Stimulated activated CD4-positive, alpha-beta T cell treated with anti-CD3 and anti-CD28 coated beads, Interleukin-15, amount 100 ng/mL, for 48 hours (primary cell): ENCODE measurements at places on chromosomes 4 and X.

DNA sequence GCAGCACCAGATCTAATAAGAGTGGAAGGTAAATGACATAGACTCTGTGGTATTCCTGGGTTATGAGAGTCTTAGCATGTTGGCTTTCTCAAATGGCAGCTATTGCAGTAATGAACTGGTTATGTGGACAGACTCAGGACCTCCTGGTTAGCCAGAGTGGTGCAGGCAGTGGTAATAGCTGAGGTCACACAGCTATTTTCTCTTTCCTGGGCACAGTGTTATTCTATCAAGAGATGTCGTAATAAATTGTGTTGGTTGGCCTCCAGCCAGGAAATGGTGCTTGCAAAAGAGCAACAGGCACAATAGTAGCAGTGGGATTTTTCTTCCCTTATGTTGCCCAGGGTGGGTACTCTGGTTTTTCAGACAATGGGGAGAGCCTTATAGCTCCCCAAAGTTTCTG, 279.2 kb upstream of the FGF16 start:
- DNase-seq, result no peak

DNA sequence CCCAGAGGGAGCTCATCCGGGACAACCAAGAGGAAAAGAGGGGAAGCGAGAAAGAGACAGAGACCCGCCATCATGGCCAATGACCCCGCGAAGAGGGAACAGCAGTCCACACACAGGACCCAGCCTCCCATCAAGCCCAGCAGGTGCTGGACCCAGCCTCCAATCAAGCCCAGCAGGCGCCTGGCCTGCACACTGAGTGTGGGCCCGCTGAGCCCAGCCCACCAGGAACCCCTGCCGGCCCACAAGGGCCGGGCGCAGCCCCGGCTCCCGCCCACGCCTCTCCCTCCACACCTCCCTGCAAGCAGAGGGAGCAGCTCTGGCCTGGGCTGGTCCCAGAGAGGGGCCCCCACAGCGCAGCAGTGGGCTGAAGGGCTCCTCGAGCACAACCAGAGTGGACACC, 391.1 kb downstream of the IDS start:
- DNase-seq, result no peak

DNA sequence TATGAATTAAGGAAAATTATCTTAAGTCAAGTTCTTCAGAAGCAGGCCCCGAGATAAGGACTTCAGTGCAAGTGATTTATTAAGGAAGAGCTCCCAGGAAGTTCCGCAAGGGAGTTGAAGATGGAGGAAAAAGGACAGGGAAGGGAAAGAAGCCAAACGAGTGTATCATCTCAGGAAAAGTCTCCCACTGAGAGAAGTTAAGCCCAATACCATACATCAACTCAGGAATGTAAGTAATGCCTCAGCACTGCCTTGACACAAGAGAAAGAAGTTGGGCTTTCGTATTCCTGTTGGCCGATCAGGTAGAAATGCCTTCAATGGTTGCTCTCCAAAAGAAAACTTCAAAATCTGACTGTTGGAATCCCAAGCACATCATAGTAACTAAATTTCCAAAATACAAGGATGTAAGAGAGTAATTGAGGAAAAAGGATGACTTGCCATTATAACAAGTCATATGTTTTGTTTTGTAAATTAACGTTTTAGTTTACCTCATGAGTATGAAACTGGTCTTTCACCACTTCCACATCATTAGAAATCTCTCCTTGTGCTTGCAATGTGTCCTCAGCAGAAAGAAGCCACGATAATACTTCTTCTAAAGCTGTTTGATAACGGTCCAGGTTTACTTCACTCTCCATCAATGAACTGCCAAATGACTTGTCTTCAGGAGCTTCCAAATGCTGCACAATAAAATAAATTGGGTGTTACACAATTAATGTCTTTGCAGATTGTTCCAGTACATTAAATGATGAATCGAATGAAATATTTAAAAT, 566.7 kb downstream of the DMD start:
- no peak for DNase-seq

DNA sequence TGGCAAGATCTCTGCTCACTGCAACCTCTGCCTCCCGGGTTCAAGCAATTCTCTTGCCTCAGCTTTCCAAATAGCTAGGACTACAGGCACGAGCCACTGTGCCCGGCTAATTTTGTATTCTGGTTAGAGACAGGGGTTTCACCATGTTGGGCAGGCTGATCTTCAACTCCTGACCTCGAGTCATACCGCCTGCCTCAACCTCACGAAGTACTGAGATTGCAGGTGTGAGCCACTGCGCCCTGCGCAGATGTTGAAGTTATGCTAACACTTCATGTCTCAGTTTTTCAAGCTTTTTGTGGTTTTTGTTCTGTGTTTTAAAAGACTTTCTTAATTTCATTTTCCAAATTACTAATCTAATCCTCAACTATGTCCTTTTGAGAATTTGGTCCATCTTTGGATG, 154.4 kb upstream of the TLL1 start:
- no peak for DNase-seq
